ENCODE measurements at places on chromosomes 11 and 22. TPM values are rescaled to one million over a fixed set of nuclear protein-coding genes. Genes with fewer than 3 reads are reported as not detected.

ZP1 gene
- total RNA-seq, result not detected

ADAMTS15 gene
- total RNA-seq, result 47.6 TPM

DDX6 gene
- 106 TPM for total RNA-seq

FGF3 gene
- total RNA-seq, result not detected

LARGE2 gene
- total RNA-seq, result not detected

CENPM gene
- total RNA-seq, result 28.4 TPM

TPBGL gene
- not detected for total RNA-seq

SYT12 gene
- 1.6 TPM for total RNA-seq

PICALM gene
- 396 TPM for total RNA-seq

ANO9 gene
- total RNA-seq, result not detected

PLAAT4 gene
- 24.6 TPM for total RNA-seq

DNAJB7 gene
- total RNA-seq, result not detected
